Femur (tissue), 1 donor: ENCODE measurements at places on chromosomes 4 and X.

GRCh38 chr4:52869196-52869595 lies 7.1 kb downstream of the RASL11B start:
- DNase-seq, result peak; percentile 92

- no peak for DNase-seq
These were observed 149.2 kb downstream of the STK32B start for GRCh38 chr4:5200513-5200912.

- DNase-seq, result no peak
These were observed 582.3 kb upstream of the DIPK2B start for GRCh38 chrX:45783002-45783401.

GRCh38 chr4:53816561-53816960 lies 225.3 kb upstream of the LNX1 start:
- no peak for DNase-seq

DNA sequence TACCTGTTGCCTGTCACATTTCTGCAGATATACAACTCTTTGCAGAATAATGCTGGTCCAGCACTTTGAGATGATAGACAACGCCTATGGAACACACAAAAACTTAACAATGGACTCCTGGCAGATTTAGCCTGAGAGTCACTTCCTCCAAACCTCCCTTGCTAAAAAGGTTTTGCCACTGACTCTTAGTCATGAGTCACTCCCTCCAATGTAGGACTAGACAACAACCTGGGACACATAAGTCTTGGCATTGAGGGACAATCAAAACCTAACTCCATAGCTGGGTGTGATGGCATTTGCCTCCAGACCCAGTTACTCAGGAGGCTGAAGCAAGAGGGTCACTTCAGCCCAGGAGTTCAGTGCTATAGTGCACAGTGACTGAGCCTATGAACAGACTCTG lies 22.0 kb upstream of the EIF4E start:
- DNase-seq, result no peak

GRCh38 chr4:138308356-138308755 lies 66.2 kb upstream of the SLC7A11 start:
- DNase-seq, result no peak

- no peak for DNase-seq
These were observed 52.0 kb downstream of the SEC24D start for GRCh38 chr4:118783887-118784286.

DNA sequence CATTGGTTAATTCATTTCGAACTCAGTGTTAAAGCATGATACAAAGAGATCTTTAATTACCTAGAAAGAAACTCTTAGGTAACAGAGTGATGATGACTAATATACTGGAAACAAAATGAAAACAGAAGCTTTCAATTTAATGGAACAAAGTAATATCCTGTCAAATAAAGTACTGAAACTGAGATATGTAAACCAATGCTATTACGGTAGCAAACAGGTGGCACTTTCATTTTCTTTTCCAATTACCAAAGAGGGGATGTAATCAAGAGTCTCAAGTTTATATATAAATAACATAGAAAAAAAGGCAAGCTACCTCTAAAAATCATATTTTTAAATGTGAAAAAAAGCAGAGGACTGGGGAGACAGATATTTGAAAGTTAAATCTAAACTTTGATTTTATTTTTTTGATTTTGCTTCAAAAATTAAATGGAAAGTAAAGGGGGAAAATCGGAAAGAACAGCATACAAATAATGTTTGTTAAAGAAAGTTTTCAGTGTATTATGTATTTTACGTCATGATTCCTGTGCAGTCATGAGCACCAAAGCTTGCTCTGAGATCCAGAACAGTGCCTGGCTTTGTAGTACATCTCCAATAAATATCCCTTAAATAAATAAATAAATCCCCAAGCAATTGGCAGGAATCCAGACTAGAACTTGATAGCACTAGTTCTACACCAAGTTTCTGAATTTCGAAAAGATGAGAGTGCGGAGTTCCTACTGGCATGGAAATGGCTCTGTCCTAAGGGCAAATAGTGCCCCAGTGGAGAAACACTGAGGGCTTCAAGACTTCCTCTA lies 25.0 kb upstream of the RAPGEF2 start:
- no peak for DNase-seq

DNA sequence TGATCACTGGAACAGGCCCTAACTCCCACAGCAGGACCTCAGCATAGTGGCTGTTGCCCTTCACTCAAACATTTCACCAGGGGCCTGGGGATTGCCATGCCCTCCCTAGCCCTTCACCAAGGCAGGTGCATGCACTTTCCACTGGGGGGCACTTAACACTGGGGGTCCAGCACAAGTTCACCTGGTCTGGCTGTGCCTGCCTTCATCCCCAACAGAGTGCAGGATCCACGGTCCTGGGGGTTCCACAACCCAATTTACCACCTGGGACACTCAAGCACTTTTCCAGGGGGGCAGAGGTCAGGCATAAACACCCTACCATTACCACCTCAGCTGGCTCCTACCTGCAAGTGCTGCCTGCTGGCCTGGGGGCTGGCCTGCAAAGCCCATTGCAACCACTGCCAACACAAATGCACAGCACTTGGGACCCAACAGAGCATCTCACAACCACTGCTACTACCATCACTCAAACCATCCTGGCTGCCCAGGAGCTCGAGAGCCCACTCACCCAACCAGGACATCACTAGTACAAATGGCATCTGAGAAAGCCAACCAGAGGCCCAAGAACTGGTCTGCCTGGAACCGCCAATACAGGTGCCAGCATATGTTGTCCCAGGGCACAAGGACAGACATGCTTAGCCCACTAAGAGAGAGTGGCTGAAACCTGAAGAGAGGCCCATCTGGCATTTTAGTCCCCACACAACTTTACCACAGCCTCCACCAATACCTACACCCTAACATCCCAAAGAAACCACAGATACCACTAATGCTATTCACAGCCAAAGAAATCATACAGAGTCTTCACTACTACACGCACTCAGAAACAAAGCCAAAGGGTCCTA lies 43.1 kb downstream of the NAT8L start:
- no peak for DNase-seq

DNA sequence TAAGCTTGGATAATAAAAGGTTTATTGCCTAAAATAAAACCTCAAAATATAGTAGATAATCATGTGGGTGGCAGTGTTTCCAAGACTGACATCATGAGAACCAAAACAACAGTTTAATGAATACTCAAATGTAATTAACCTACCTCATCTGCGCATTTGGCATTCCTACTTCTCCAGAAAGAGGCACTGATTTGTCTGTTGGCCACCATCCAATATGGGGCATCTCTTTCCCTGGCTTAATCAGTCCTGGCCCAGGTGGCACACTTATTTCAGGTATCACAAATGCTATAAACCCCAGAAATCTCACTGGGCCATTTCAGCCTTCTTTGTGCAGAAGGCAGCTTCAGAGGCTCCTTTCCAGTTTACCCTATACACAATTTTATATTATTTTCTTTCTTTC lies 192.2 kb downstream of the COMMD8 start:
- DNase-seq, result no peak

GRCh38 chr4:146978641-146979040 lies 33.0 kb upstream of the TTC29 start:
- DNase-seq, result no peak

DNA sequence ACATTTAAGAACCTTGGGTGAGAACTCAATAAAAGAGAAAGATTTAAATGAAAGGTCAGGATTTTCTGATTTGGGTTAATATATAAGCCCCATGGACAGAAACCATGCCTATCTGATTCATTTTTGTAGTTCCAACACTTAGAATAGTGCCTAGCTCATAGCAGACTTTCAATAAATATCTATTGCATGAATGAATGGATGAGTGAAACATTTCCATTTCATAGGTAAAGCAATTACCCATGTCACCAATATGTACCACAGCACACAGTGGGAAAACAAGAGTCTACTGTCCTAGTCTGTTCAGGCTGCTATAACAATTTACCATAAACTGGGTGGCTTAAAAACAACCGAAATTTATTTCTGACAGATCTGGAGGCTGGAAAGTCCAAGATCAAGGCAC lies 63.9 kb upstream of the PTPN13 start:
- no peak for DNase-seq

DNA sequence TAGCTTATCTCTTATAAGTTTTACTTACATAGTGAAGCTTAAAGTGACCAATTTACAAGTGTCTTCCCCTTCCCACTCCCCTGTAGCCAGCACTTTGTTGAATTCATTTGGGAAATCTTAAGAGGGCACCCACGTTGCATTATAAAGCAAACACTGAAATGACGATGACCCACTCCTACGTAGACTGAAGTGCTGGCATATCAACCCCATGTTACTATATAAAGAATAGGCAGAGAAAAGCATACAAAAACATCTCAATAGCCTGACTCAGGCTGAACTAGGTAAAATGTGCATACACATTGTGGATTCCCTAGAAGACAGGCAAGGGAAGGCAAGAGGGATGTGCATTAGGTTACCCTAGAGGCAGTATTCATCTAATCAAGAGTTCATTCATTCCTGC lies 313.4 kb downstream of the TENM3 start:
- DNase-seq, result no peak

DNA sequence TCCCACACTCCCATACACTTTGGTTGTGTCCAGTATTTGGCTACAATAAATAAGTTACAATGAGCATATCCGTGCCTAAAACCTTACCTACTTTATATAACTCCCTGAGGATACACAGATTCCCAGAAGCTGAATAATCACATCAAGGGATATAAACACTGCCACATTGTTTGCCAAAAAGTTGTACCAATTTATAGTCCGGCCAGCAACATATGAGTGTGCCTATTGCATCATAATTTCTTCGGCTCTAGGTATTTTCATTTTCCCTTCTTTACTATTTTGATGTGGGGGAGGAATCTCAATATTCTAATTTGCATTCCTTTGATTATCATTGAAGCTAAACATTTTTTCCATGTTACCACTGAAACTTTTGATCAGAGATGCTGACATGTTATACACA lies 146.4 kb downstream of the PCDH19 start:
- DNase-seq, result no peak

GRCh38 chr4:122948671-122949070 lies 26.3 kb upstream of the NUDT6 start:
- DNase-seq, result no peak

DNA sequence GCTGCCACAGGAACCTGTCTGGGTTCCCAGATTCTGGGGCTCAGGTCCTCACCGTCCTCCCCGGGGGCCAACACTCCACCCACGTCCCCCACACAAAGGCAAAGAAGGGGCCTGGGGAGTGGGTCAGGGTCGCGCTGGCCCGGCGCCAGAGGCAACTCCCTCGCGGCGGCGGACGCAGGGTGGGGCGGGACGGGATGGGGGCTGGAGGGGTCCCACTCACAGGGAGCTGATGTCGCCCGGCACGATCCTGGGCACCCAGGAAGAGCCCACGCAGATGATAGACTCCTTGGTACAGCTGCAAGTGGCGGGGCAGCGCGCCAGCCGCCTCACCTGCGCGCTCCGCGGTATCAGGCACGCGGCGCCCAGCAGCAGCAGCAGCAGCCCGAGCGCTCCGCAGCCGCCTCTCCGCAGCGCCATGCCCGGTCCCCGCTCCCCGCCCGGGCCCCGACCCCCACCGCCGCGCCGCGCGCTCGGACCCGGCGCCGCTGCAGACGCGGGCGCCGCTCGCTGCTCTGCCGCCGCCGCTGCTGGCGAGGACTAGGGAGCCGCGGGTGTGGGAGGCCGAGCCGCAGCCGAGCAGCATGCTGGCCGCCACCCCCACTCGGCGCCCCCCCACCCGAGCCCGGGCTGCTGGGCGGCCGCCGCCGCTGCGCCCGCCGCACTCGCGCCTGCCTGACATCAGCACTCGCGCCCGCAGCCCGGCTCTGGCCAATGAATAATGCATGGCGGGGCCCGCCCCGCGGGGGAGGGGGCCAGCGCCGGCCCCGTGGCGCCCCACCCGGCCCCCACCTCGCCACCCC lies at the start of gene LGI2:
Gene LGI2 (minus strand): TSS at position 670 of the 800 bp plus-strand sequence. CDS start 253 bp downstream, at position 417.
- peak; percentile 63 for DNase-seq

DNA sequence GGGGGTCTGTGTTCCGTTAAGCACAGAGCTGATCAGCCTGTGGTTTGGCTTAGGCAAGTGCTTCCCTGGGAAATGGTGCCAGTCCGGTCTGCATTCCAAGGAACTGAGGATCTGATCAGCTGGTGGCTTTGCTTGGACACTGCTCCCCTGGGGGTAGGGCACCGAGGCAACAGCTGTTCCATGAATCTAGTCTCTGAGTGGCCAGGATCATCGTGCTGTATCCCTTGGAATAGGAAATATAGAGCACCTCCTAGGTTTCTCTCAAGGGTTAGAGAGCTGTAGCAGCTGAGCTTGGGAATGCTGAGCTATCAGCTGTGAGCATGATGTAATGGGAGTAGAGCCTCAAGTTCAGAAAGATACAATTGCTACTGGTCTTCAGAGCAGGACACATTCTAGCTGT lies 863.9 kb downstream of the RAPGEF2 start:
- peak; percentile 22 for DNase-seq

DNA sequence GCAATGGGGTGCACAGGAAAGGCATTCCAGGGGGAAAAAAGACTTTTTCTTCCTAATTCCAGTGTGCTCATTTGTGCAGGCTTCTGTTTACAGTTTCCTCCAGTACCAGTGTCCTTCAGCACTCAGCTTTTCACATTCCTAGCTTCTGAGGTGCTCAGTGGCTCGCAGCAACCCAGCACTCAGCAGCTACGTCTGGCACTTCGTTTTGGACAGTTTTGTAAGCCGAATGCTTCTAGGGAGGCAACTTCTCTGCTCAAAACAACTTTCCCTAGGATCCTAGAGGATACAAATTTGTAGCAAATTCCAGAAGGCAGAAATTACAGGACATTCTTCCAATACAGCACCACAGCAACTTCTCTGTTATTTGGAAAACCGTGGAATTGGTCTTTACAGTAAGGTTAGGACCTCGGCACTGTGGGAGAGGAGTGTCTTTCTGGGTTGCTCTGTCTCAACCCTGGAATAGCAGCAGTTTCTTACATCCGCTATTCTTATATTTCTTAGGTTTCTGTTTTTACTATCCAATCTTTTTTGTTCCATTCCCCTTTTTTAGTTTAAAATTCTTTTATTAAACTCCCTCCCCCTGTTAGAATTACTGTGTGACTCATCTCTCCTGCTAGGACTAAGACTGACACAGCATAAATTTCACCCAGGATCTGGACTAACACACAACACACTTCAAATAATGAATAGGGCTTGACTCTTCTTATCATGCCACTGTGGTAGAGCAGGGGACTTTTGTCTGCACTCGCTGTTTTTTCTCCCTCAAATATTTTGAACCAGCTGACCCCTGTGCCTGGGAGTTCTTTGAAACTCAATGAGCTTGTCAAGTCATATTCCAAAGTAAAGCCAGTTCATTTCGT lies 1314.7 kb downstream of the FSTL5 start:
- DNase-seq, result no peak

DNA sequence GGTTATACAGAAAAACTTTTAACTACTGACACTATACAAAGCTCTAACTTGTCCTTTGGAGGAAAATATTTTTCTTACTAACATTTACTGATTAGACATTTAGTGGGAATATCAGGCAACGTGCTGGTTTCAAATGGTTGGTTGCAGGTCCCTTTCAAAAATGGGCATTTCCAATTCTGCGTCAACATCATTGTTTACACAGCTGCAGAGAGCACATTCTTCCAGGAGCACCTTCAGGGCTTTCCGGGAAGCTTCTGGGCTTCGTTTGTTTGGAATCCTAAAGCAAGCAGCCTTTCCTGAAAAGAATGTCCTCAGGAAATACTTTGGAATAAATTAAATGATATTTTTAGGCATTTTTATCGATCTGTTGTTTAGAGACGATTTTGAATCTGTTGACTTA lies 289.7 kb downstream of the TRIML1 start:
- DNase-seq, result no peak

GRCh38 chrX:25555521-25555920 lies 539.8 kb upstream of the ARX start:
- DNase-seq, result no peak

GRCh38 chr4:76002176-76002575 lies 5.1 kb downstream of the CXCL9 start:
- DNase-seq, result no peak
